ENCODE measurements at places on chromosomes 6 and 20.

DNA sequence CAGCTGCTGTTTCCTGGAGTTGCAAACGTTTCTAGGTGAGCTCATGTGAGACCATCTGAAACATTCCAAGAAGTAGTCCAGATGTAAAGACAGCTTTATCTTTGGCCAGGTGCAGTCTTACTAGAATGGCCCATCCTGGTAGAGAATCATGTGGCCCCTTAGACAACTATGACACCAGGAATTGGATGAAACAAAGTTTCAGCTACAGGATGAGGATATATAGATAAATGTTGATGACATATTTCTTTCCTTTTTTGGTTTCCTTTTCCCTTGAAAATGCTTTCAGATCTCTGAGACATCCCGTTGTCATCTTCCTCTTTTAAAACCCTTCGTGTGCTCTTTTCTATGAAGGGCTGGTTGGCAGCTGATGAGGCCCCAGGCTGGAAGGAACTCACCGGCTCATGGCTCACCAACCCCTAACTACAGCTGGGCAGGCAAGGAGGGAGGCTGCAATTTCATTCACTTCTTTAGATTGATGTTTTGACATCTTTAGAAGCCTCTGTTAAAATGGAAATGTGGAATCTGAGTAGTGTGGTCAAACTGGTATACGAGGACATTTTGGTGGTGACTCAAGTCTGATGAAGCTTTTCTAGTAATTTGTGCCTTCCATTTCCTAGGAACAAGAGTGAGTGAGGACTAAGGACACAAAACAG lies 167.9 kb upstream of the TNFAIP3 start:
- DNase-seq: no peak

DNA sequence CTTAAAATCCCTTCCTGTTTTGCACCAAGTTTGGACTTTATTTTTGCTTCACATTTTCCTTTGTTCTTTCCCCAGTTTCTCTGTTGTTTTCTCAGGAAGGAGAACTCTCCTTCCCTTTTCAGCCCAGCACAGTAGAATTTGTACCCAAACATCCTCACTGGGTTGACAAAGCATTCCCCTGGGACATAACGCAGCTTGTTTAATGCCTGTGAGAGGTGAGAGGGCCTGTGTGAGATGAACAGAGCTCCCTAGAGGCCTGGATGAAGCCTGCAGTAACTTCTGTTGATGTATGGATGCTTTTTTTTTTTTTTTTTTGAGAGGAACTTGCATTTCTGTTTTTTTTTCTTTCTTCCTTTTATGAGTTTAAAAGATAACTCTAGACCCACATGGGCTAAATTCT lies 104.9 kb upstream of the SLC22A23 start:
- no peak for DNase-seq

DNA sequence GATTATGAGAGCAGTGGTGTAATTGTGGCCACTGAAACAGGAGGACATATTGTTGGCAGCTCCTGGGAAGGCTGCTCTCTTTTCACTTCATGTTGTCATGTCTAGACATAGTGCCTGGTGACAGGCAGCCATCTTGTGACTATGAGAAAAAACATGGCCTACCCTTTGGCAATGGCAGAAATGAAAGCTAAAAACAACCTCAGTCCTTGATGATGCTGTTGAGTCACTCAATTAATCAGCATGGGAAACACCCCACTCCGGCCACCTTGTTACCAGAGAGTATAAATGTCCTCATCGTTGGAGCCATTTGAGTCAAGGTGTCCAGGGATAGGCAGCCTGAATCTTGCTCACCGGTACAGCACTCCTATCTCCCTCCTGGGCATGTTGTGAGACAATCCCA lies 31.2 kb upstream of the HMGA1 start:
- no peak for DNase-seq

GRCh38 chr6:40960742-40961430 lies 78.1 kb downstream of the UNC5CL start:
- no peak for DNase-seq

GRCh38 chr6:95576218-95576997 lies 927 bp upstream of the MANEA start:
- DNase-seq: no peak

GRCh38 chr6:91063362-91063761 lies 476.5 kb upstream of the MAP3K7 start:
- no peak for DNase-seq

All from hematopoietic multipotent progenitor cell treated with erythropoietin and hydrocortisone succinate and interleukin-3 and kit ligand, for 15 days (in vitro differentiated cells).